Activated CD4-positive, alpha-beta T cell treated with anti-CD3 and anti-CD28 coated beads for 36 hours (primary cell): ENCODE measurements at places on chromosomes 11 and 22.
A peak's percentile ranks its signal among the peaks of the same experiment; 100 is the strongest.

GRCh38 chr11:128895526-128895925 lies 4.4 kb downstream of the KCNJ5 start:
- peaks cover 2% of the 10 kb centered on the region for H3K4me1 ChIP-seq
- H3K27ac ChIP-seq, result no peak overlapping the region
- DNase-seq, result no peak
- H3K4me3 ChIP-seq, result no peak overlapping the region

DNA sequence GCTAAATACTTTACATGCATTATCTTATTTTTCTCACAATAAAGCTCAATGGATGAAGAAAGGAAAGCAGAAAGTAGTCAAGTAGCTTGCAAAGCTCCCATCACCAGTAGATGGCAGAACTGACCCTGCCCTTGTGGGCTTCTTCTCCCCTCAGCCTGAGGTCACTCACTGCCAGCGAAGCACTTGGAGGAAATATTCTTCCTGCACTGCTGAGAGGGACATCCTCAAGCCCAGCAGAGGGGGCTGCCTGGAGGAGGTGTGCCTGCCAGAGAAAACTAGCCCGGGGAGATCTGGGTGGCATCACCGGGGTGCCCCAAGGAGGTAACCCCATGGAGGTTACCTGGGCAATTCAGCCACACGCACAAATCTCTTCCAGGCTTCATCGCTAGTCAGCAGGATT lies 6.6 kb downstream of the APOL4 start:
- no peaks in the 10 kb centered on the region for H3K36me3 ChIP-seq
- H3K4me3 ChIP-seq, result no peak overlapping the region

GRCh38 chr11:44193856-44194255 lies 98.4 kb downstream of the EXT2 start:
- DNase-seq, result no peak
- H3K27me3 ChIP-seq, result no peaks in the 10 kb centered on the region
- H3K4me1 ChIP-seq, result peaks cover 37% of the 10 kb centered on the region
- H3K27ac ChIP-seq, result no peak overlapping the region

- peak within 1 kb of the TSS; percentile 100 for H3K27ac ChIP-seq
- DNase-seq, result peak; percentile 86
- H3K4me1 ChIP-seq, result peaks cover 34% of the 10 kb centered on the region
- H3K27me3 ChIP-seq, result no peaks in the 10 kb centered on the region
- peak within 1 kb of the TSS; percentile 87 for H3K4me3 ChIP-seq
These were observed at the start of gene RNF214 for GRCh38 chr11:117232092-117232878. RNF214 (plus strand) TSS chr11:117232671; CDS start chr11:117234273, 1,602 bp downstream.

- H3K4me3 ChIP-seq, result no peak overlapping the region
- H3K27ac ChIP-seq, result no peak overlapping the region
- DNase-seq, result no peak
- H3K4me1 ChIP-seq, result no peaks in the 10 kb centered on the region
- H3K36me3 ChIP-seq, result no peaks in the 10 kb centered on the region
These were observed 25.0 kb upstream of the GAL start for GRCh38 chr11:68659158-68659921.

DNA sequence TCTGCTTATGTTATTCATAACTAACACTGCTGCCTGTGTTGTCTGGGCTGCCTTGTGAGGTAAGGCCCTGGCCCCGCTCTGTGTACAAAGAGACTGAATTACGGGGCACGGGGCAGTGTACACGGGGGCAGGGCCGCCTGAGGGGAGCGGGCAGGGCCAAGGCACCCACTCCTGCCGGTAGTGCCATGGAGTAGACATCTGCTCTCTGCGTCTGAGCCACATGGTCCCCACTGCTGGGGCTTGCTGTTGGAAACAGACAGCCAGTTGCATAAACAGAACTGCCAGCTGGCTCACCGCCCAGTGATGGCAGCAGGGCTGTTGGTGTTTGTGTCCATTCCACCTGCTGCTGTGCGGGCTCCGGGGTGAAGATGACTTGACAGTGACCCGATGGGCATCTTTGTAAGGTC lies 19.8 kb downstream of the FAM118A start:
- no peak for DNase-seq
- H3K36me3 ChIP-seq, result peaks cover 44% of the 10 kb centered on the region
- H3K4me1 ChIP-seq, result peaks cover 15% of the 10 kb centered on the region
- H3K27me3 ChIP-seq, result no peaks in the 10 kb centered on the region
- no peak overlapping the region for H3K4me3 ChIP-seq

DNA sequence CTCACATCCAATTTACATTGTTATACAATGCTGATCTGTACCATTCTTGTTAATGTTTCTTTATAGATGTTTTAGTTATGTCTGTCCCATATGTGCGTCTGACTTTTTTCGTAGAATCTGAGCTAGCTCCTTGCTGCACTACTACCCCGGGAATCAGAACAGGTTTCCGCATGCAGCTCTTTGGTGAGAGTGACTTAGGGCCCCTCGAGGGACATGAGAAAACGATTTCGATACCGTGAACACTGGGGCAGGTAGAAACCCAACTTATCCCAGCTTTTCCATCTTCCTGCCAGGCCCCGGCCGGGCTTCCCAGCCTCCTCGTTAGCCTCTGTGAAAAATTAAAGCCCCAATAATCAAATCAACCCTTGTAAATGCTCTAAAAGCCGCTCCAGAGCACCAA lies 23.4 kb upstream of the PKNOX2 start:
- peaks cover 16% of the 10 kb centered on the region for H3K27me3 ChIP-seq
- no peak overlapping the region for H3K4me3 ChIP-seq
- no peak overlapping the region for H3K27ac ChIP-seq
- peaks cover 2% of the 10 kb centered on the region for H3K4me1 ChIP-seq
- H3K36me3 ChIP-seq, result no peaks in the 10 kb centered on the region

- no peak for DNase-seq
- H3K27ac ChIP-seq, result no peak overlapping the region
- H3K4me3 ChIP-seq, result no peak overlapping the region
These were observed 24.1 kb upstream of the TUB start for GRCh38 chr11:8056810-8057463.

- H3K27ac ChIP-seq, result peak overlapping the region; percentile 47
- no peak overlapping the region for H3K4me3 ChIP-seq
- peaks cover 66% of the 10 kb centered on the region for H3K4me1 ChIP-seq
These were observed 13.1 kb downstream of the UBASH3B start for GRCh38 chr11:122668562-122669090.

GRCh38 chr11:43419460-43419859 lies 60.7 kb downstream of the TTC17 start:
- no peak overlapping the region for H3K27ac ChIP-seq
- H3K27me3 ChIP-seq, result no peaks in the 10 kb centered on the region
- peaks cover 17% of the 10 kb centered on the region for H3K36me3 ChIP-seq
- H3K4me3 ChIP-seq, result no peak overlapping the region

DNA sequence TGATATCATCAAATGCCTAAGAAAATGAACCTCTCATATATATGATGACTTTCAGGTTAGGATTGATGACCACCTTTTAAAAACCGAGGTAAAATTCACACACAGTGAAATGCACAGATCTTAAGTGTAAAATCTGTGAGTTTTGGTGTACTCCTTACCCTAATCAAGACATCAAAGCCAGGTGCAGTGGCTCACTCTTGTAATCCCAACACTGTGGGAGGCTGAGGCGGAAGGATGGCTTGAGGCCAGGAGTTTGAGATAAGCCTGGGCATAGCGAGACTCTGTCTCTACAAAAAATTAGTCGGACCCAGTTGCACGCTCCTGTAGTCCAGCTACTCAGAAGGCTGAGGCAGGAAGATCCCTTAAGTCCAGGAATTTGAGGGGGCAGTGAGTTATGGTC lies 140.4 kb downstream of the UVRAG start:
- H3K27me3 ChIP-seq, result no peaks in the 10 kb centered on the region
- peaks cover 4% of the 10 kb centered on the region for H3K4me1 ChIP-seq
- H3K27ac ChIP-seq, result no peak overlapping the region
- DNase-seq, result no peak
- no peak overlapping the region for H3K4me3 ChIP-seq
- peaks cover 2% of the 10 kb centered on the region for H3K36me3 ChIP-seq

- no peaks in the 10 kb centered on the region for H3K27me3 ChIP-seq
- H3K4me1 ChIP-seq, result no peaks in the 10 kb centered on the region
- DNase-seq, result no peak
- H3K4me3 ChIP-seq, result no peak overlapping the region
- H3K36me3 ChIP-seq, result no peaks in the 10 kb centered on the region
These were observed 265.3 kb upstream of the ANO5 start for GRCh38 chr11:21927628-21928027.
